ENCODE measurements at places on chromosomes 2 and 18.

GRCh38 chr2:118380915-118381653, 292.8 kb downstream of the INSIG2 start:
- no peak for DNase-seq

DNA sequence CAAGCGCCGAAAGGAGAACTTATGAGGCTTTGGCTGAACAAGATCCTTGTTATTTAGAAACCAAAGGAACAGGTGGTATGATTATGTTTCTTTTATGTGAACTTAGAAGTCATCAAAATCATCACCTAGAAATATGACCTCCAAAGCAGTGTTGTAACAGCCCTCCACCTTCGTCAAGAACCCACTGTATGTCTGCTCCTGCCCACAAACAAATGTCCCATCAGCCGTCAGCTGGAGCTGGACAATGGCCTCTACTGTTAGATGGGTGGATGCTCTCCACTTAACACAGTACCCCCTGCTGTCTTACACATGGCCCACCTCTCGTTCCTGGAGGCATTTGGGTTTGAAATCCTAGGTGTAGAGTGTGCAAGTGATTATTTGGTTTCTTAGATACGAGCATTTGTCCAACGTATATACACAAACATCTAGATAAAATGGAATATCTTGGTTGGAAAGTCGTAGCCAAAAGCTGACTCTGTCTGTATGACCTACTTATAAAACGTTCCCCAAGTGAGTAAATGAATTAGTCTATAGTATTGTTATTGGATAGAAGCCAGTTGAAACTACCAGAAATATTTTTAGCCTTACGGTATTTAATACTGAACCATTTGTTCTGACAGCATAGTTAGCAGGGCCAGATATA, 113.0 kb downstream of the CRIM1 start:
- DNase-seq = no peak

DNA sequence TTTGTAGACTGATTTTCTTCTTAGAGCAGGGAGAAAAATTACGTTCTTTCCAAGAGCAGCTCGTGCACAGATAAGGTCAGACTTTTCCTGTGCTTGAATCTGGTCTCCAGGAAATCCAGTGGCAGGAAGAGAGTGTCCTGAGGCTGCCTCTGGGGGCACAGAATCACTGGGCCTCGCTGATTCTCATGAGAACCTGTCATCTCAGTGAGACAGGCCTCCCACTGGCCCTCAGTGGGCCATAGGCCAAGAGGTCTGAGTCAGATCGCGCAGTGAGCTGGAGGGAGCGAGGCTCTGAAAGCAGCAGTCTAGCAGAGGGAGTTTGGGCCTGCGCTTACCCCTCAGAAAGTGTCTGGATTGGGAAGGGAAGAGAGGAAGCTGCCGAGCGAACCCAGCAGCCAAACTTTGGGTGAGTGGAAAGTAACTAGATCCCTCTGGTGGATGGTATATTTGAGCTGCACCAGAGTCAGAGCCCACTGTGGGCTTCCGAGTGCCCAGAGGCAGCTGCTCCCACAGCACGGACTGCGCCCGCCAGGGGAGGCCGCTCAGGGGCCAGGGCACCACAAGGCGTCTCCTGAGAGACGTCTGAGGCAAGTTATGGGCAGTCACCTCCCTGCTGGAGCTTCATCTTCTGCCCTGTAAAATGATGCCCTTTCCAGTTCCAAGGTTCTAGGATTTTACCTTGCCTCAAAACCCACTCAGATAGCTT, 8.2 kb downstream of the GDF7 start:
- no peak for DNase-seq

DNA sequence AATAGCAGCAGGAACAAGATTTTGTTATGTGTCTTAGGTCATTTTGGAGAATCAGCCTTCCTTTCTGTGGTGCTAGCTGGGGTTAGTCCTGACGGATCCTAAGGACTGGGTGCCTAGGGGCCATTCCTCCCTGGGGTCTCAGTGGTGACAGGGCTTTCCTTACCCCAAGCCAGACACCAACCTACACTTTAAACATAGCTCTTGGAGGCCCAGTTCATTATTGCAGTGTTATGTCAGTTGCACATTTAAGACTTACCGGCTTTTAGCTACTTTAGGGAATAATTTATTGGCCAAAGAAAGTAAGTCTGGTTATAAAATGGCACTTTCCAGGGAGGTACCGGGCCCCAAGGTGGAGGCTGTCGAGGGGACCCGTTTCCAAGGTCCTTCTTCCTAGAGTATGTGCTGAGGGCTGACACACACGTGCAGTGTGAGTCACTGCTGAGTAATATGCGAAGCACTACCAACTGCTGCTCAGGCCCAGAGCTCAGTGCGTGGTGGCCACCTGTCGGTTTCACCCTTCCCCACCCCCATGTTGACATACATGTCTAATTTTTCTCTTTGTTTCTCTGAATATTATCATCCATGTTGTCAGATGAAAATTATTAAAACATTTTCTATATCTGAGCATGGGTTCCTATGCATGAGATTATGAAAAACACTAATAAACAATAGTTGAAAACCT, 37.0 kb upstream of the GRHL1 start:
- no peak for DNase-seq

DNA sequence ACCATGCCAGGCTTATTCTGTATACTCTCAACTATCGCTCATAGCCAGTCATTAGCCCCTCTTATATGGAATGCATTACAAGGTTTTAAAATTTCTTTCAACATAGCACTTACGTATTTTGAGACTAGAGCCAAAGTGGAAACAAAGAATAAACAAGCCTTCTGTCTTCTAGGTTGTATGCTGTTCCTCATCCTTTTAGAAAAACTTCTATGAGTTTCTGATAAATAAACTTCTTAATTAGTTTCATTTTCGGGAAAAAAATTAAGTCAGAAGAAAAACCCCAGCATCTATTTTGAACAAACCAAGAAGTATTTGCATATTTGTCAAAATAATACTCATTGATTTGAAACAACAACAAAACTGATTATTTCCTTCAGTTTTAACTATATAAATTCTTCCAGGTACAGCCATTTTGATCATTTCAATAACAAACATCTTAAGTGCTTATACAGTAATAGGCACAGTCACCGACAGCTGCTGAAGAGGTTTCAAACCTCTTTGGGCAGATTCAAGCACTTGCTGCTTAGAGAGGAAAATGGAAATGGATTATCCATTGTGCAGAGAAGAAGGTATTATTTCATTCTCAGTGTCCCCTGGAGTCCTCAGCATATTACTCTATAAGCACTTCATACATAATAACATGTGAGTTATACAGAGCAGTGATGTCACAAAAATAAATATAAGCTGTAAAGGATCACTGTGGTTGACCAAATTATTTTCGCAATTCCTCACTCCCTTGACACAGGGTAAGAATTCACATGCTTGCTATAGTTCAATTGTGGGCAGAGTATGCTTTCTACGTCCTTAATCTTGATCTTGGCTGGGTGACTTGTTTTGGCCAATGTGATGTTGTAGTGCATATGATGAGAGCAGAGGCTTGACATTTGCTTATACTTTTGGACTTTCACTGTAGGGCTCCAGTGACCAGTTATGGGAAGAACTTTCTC, 833.8 kb downstream of the TRIB2 start:
- DNase-seq = no peak

DNA sequence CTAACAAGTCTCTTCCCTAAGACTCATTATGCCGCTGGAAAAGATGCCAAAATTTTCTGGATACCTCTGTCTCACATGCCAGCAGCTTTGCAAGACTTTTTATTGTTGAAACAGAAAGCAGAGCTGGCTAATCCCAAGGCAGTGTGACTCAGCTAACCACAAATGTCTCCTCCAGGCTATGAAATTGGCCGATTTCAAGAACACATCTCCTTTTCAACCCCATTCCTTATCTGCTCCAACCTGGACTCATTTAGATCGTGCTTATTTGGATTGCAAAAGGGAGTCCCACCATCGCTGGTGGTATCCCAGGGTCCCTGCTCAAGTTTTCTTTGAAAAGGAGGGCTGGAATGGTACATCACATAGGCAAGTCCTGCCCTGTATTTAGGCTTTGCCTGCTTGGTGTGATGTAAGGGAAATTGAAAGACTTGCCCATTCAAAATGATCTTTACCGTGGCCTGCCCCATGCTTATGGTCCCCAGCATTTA, 26.3 kb downstream of the DHRS9 start:
- DNase-seq = no peak

DNA sequence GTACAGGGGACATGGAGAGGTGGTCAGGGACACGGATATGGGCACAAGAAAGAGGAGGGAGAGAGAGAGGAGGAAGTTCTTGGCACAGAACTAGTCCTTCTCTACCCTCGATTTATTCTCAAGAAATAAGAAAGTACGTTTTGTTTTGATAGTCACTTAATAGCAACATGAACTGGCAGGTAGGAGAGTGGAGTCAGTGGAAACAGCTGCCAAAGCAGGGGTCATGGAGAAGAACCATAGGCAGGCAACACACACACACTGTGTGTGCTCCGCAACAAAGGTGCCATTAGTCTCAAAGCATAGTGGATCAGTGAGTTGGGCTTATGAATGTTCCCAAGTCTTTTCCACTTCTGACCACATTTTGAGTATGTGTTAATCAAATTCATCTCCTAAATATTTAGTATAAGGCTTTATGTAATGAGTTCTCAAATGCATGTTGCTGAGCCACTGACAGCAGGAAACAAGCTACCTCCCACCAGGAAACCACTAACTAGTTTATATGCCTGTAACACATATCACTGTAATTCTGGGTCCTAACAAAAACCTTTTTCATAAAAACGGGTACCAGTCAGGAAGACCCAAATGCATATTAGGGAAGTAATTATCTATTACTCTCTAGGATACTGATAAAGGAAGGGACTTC, 41.1 kb downstream of the IWS1 start:
- no peak for DNase-seq

DNA sequence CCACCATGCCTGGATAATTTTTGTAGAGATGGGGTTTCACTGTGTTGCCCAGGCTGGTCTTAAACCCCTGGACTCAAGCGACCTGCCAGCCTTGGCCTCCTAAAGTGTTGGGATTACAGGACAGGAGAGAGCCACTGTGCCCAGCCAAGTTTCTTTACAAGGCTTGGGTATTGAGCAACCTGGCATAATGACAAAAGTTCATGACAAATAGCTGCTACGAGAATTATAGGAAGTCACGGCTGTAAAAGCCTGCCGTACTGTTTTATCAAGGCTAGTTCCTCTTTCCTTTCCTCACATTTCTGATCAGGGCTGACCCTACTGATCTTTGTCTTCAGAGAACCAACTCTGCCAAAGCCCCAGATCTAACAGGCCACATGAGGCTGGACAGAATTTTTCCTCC, 490.4 kb upstream of the SPRED2 start:
- DNase-seq = no peak

GRCh38 chr2:159922563-159922962, 124.6 kb upstream of the CD302 start:
- DNase-seq = no peak

GRCh38 chr18:49020129-49020528, 69.4 kb upstream of the SMAD7 start:
- no peak for DNase-seq

DNA sequence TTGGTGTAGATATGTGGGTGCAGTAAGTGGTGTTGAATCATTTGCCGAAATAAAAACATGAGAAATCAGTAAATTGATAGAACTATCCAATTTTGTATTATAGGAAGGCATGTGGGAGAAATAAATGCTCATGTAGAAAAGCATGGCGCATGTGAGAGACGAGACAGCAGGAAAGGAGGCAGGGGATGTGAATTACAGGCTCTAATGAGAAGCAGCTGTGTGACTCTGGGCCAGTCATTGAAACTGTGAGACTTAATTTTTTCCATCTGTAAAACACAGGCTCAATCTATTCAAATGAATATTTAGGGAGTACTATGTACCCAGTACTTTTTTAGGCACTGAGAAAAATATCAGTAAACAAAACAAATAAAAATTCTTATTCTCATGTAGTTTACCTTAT, 42.6 kb upstream of the MAP3K20 start:
- DNase-seq = no peak

DNA sequence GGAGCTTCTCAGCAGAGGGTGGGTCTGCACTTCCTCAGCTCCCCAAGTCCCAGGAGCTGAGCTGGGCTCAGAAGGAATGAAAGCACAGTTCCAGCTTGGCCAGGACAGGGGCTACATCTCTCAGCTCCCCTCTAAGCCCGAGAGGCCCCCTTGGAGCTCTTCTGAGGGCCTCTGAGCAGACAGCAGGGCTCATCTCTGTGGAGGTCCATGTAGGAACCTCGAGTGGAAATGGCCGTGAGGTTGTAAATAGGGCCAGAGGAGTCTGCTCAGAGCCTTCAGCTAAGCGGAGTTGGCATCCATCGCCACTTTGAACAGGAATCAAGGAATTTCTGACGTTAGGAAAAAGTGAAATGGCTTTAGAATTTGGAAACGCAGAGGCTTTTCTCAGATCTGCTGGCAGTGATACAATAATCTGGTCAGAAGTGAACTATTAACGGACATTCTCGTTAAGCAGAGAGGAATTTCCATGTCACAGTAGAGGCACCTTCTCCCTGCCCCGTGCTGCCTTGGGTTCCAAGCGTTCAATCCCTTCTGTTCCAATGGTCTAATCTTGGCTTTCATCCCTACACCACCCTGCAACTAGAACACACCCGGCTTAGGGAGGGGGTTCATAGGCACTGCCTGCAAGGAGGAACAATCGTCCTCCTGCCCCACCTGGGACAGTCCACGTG, 213.9 kb downstream of the NDUFA10 start:
- DNase-seq = no peak

- DNase-seq = no peak
These were observed 172 bp downstream of the PRKD3 start for GRCh38 chr2:37324536-37324785.

GRCh38 chr2:100233061-100233460, 89.2 kb downstream of the LONRF2 start:
- no peak for DNase-seq

DNA sequence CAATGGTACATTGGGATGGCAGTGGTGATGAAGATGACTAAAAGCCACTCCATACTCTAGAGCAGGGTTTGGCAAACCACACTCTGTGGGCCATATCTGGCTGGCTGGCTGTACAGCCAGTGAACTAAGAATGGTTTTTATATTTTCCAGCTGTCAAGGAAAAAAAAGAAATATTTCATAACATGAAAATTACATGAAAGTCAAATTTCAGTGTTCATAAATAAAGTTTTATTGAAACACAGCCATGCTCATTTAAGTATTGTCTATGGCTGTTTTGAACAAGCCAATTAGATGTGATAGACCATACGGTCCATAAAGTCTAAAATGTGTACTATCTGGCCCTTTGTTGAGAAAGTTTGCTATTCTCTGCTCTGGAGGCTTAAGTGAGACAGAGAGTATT, 1.5 kb downstream of the TTC21B start:
- no peak for DNase-seq

- DNase-seq = no peak
These were observed 37.7 kb downstream of the COBLL1 start for GRCh38 chr2:164803776-164804466.

- DNase-seq = no peak
These were observed 2.7 kb upstream of the GKN1 start for GRCh38 chr2:68971591-68972231.

- DNase-seq = no peak
These were observed 325.5 kb downstream of the LRP1B start for GRCh38 chr2:141805302-141805701.

GRCh38 chr18:78779996-78780718, 199.5 kb upstream of the SALL3 start:
- no peak for DNase-seq

- DNase-seq = no peak
These were observed 143.4 kb downstream of the UBE2E3 start for GRCh38 chr2:181123798-181124231.
